Stimulated activated CD8-positive, alpha-beta memory T cell treated with anti-CD3 and anti-CD28 coated beads, Interleukin-2, amount 100 ng/mL, for 1 hour (primary cell): ENCODE measurements at places on chromosomes 2 and 18.

DNA sequence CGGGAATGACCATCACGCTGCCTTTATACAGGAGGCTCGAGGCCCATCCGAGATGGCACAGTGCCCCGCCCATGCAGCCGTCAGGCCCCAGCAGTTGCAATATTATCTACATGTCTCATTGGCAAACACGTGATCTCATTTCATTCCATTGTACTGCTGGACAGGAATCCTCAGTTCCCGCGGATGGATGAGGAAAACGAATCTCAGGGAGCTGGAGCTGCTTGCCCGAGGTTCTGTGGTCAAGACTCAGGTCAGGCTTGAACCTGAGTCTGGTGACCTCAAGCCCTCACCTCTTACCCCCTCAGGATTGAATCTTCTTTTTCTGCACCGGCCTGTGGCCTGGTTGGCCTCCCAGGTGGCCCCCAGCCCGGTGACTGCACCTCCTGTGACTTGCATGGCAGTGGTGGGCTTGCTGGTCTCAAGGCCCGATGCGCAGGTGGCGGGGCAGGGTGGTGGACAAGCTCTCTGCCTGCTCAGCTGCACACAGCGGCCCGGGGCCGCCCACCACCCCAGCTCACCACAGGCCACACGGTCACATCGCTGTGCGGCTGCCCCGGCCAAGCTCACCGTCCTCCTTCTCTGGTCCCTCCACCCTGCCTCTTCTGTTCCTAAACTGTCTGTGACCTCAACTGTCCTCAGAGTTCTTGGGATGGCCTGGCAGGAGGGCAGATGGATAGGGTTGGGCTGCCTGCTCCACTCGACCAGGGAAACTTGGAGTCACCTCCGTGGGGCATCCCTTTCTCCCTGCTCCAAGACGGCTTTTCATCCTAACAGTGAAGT, 52.0 kb upstream of the HS6ST1 start:
- no peak for DNase-seq

DNA sequence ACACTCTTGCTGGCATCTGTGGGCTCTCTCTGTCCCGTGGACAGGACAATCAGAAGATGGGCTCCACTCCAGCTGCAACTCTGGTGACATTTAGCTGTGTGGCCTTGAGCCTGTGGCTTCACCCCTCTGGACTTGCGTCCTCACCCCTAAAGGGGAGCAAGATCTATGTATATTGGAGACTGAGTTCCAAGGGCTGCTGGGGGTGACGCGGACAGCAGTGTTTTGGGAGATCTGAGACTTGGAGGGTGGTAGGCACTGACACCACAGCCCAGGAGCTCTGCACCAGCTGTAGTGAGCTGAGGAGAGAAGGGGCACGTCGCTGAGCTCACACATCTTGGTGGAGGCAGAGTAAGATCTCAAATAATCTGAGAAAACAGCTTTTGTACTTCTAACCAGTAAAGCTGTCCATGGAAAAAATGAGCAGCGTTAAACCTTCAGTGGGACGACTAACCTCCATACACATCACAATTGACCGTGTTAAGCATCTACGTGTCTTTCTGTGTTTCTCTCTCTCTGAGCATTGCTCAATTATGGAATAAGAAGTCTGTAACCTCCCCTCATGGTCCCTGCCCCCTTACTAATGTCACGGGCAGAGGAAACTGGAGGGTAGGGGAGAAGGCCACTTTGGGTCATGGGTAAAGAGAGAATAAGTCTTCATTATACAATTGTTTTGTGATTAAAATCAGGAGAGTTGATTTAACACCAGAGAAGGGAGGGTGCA, 85.8 kb downstream of the SH3RF3 start:
- no peak for DNase-seq

- no peak for DNase-seq
These were observed 1208.6 kb upstream of the ZEB2 start for GRCh38 chr2:145728511-145728910.

- DNase-seq: no peak
These were observed 123.8 kb downstream of the KCTD1 start for GRCh38 chr18:26424428-26425147.

DNA sequence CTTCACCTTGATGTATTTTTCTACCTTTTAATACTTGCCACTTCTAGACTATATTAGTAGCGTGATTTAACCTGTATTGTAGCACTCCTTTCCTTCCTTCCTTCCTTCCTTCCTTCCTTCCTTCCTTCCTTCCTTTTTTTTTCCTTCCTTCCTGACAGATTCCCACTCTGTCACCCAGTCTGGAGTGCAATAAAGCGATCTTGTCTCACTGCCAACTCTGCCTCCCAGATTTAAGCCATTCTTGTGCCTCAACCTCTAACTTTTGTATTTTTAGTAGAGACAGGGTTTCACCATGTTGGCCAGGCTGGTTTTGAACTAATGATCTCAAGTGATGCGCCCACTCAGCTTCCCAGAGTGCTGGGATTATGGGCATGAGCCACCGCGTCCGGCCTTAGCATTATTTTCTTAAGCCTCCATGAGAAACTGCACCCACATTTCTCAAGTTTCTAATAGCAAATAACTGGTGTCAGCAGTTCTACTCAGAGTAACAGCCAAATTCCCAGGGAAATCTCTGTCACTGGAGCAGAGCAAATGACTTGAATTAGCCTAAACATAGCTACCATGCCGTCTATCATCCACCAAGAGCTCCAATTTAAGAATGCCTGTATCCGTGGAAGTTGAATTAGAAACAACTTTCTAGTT, 529.2 kb downstream of the LRP1B start:
- no peak for DNase-seq
